Muscle of back (tissue), 13 donors: ENCODE measurements at places on chromosomes 5 and 9. TPM values are rescaled to one million over a fixed set of nuclear protein-coding genes. Genes with fewer than 3 reads are reported as not detected.
A peak's percentile ranks its signal among the peaks of the same experiment; 100 is the strongest.

DNA sequence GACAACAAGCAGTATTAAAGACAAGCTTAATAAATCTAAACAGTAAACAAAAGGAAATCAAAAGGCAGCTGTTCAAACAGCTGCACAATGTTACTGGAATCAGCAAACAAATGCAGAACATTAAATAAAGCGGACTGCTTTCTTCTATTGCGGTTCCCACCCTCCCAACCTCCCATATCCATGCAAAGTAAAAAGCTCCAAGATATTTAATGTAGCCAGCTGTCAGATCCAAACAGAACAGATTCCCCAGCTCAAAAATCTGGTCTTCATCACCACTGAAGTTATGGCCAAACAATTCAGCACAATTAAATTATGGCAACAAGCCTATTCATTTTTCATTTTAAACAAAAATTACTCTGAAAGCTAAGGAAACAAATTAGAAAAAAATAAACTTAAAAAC lies 75.9 kb downstream of the SLC38A9 start:
- peak; percentile 79 for DNase-seq

DNA sequence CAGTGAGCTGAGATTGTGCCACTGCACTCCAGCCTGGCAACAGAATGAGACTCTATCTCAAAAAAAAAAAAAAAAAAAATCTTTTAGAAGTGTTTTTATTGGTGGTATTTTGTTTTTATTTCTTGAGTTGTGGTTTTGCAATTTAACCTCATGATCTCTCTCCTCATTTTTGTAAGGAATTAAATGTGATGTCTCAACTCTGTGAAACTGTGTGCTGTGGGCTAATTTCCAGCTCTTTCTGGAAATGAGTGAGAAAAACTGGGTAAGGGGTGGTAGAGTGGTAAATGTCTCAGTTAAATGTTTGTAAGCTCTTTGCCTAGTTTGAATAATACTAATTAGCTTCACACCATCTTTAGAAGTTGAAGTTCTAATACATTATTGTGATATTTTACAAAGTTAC lies 29.0 kb downstream of the ACO1 start:
- no peak for DNase-seq

DNA sequence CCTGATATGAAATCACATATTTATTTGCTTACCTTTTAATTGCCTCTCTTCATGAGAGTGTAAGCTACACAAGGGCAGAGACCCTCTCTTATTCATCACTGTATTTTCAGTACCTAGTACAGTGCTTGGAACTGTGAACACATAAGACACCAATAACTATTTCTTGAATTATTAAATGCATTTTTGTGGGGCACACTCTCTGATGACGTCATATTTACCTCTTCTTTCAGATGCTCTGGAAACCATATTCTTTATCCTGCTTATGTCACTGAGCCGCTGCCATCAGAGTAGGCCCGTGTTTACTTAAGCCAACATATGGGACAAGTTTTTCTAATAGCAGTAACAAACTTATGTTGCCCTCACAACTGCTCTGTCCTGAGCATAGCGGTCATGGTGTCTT lies 266.5 kb downstream of the ELAVL2 start:
- DNase-seq, result no peak

- no peak for DNase-seq
Measured at GRCh38 chr5:179208706-179209358, 136.4 kb downstream of the ADAMTS2 start.

- no peak for DNase-seq
Measured at GRCh38 chr5:4229414-4230292, 634.0 kb downstream of the IRX1 start.

DNA sequence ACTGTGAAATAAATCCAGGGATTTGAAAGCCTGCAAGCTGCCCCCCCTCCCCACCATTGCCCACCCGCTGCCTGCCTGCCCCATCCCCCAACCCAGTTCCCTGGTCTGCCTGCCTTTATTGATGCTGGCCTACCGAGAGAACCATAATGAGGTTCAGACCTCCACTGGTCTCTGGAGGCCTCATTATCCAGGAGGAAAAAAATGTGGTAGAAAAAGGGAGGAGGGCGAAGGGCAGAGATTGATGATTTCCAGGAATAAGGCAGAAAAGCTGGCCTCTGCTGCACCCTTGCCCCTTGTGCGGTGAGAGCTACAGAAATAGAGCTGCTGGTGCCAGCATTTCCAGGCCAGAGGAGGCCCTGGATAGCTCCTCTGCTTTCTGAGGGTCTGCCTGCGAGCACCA lies 216.1 kb downstream of the PAPPA start:
- DNase-seq, result no peak

GRCh38 chr5:148732692-148733091 lies 78.4 kb upstream of the HTR4 start:
- DNase-seq, result no peak

DNA sequence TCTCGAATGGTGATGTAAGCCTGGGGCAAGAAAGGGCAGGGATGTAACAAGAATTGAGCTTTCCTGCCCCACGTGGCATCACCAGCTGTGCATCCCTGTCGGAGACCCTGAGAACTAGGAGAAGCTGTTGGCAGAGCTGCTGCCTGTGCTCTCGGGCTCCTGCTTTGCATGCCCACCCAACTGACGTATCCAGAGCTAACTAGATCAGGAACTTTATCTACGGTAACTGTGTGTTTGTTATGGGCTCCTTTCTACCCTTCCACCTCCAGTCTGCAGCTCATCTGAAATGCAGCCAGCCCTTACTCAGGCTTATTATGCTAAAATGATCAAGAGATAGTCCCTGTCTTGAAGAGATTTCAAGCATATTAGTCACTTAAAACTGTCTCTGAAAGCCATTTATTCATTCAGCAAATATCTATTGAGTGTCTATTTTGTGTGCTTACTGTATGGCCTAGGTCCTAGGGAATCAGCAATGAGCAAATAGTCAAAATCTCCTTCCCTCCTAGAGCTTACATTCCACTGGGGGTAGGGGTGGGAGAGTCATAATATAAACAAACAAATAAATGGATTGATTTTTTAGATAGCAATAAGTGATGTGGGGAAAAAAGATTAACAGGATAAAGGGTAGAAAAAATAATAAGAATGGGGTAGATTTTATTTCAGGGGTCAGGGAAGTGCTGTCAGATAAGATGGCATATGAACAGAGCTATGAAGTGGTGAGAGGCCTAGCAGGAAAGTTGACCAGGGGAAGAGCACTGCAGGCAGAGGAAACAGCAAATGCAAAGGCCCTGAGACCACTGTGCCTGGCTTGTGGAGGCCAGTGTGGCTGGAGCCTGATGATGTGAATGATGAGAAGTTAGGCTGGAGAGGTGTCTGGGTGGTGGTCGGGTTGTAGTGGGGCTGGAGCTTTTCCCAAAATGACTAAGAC lies 118.2 kb downstream of the GALNT10 start:
- DNase-seq, result no peak

- peak; percentile 63 for DNase-seq
Measured at GRCh38 chr5:171311322-171312077, 2.5 kb downstream of the TLX3 start.

DNA sequence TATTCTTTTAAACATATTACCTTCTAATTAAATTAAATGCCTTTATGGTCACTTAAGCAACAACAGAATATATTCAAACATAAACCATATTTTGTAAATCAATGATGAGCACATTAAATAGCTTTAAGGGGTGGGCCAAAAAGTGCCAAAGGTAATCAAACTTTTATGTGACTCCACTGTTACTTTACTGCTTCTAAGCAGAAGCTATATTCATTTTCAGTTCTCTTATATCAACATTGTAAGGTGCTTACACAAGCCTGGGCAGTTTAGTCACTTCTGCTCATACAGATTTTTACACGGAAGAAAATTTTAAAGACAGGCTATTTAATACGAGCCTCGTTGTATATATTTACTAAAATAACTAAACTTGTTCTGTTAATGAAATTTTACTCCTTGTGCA lies 29.9 kb downstream of the RFX3 start:
- DNase-seq, result no peak

OCLN gene
- polyA plus RNA-seq, result 0.81 TPM

CA9 gene
- 0.92 TPM for polyA plus RNA-seq
